ENCODE measurements at places on chromosomes 7 and 10. TPM values are rescaled to one million over a fixed set of nuclear protein-coding genes. Genes with fewer than 3 reads are reported as not detected.

A1CF gene
- total RNA-seq: not detected

GJC3 gene
- 0.19 TPM for total RNA-seq

MINDY3 gene
- 28.4 TPM for total RNA-seq

CYP2C19 gene
- total RNA-seq: not detected

EN2 gene
- not detected for total RNA-seq

GSTO1 gene
- total RNA-seq: 274 TPM

GNGT1 gene
- not detected for total RNA-seq

SDK1 gene
- total RNA-seq: 0.65 TPM

CPEB3 gene
- 1.8 TPM for total RNA-seq

ENTPD1 gene
- total RNA-seq: 40.5 TPM

SUN3 gene
- total RNA-seq: not detected

TUBAL3 gene
- 1.3 TPM for total RNA-seq

DIP2C gene
- 8.3 TPM for total RNA-seq

ARL4A gene
- 113 TPM for total RNA-seq

USP54 gene
- 13.0 TPM for total RNA-seq

WNT8B gene
- not detected for total RNA-seq

AKR1B15 gene
- total RNA-seq: not detected

UNC5B gene
- total RNA-seq: 9.8 TPM

CDH23 gene
- under 0.01 TPM for total RNA-seq

UCN3 gene
- total RNA-seq: not detected

SLC16A9 gene
- 0.67 TPM for total RNA-seq

GSTO2 gene
- 0.57 TPM for total RNA-seq

SLC26A4 gene
- total RNA-seq: 4.9 TPM

TMEM139 gene
- not detected for total RNA-seq

RFC2 gene
- 22.5 TPM for total RNA-seq

MRC1 gene
- 0.38 TPM for total RNA-seq

GRM3 gene
- not detected for total RNA-seq

PLA2G12B gene
- not detected for total RNA-seq

SPAM1 gene
- total RNA-seq: not detected

DLX5 gene
- not detected for total RNA-seq

PAX4 gene
- not detected for total RNA-seq

PRPS1L1 gene
- total RNA-seq: not detected

PNLIPRP2 gene
- not detected for total RNA-seq

NEUROD6 gene
- not detected for total RNA-seq

DNAJC9 gene
- total RNA-seq: 49.3 TPM

PVRIG gene
- total RNA-seq: not detected

NME8 gene
- total RNA-seq: not detected

SCIN gene
- 0.33 TPM for total RNA-seq

ADCYAP1R1 gene
- total RNA-seq: 0.19 TPM

Measured in vein endothelial cell (primary cell).